ENCODE measurements at places on chromosomes 6 and 20.

- DNase-seq = no peak
Observed at GRCh38 chr6:27775796-27776184, 136.4 kb downstream of the OR2B2 start.

GRCh38 chr6:75830959-75831885, 82.2 kb downstream of the MYO6 start:
- DNase-seq = no peak

- DNase-seq = no peak
Observed at GRCh38 chr20:62400021-62400420, 7.1 kb downstream of the CABLES2 start.

DNA sequence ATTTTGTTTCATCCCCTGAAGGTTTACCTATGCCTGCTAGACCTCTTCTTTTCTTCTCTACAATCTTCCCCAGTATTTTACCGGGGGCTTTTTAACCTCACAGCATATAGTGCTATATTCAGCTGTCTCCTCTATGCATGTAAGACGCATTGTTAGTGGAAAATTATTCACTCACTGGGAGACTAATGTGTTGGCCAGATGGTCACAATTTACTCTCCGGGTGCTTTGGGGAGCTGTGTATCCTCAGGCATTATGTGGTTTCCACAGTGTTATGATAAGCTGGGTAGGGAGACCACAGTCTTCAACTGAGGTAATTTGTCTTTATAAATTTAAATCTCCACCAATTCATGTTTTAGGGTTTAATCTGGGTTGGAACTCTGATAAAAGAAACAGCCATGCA, 553.8 kb upstream of the PTCHD4 start:
- DNase-seq = peak; percentile 53

GRCh38 chr6:137056121-137056880, 11.5 kb upstream of the IL20RA start:
- DNase-seq = no peak

DNA sequence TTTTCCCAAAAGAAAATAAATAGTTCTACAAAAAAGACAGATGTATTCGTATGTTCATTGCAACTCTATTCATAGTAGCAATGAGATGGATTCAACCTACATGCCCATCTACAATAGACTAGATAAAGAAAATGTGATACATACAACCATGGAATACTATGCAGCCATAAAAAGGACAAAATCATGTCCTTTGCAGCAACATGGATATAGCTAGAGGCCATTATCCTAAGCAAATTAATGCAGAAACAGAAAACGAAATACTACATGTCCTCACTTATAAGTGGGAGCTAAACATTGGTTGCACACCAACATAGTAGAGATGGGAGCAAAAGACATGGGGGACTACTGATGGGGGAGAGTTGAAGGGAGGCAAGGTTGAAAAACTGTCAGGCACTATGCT, 157.7 kb downstream of the COL9A1 start:
- DNase-seq = no peak

DNA sequence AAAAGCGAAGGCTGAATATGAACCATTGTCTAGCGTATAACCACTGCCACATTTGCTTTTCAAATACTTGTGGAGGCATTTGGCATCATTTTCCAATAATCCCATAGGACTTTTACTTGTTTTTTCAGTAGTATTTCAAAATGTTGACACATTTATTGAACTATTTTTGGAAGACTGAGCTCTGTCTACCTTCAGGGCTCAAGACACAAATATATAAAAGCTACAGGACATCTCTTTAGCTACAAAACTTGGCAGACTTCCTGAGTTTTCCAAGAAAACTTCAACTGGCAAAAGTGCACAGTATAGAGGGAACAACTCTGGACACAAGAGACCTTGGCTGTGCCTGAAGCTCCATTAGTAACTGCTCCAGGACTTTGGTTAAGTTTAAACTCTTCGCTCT, 13.4 kb downstream of the EPB41L2 start:
- DNase-seq = no peak

GRCh38 chr6:147061252-147061651, 143.0 kb upstream of the STXBP5 start:
- DNase-seq = peak; percentile 64

Measured in brain (organoid and tissue), 16 donors.